ENCODE measurements at places on chromosomes 6 and 20.

DNA sequence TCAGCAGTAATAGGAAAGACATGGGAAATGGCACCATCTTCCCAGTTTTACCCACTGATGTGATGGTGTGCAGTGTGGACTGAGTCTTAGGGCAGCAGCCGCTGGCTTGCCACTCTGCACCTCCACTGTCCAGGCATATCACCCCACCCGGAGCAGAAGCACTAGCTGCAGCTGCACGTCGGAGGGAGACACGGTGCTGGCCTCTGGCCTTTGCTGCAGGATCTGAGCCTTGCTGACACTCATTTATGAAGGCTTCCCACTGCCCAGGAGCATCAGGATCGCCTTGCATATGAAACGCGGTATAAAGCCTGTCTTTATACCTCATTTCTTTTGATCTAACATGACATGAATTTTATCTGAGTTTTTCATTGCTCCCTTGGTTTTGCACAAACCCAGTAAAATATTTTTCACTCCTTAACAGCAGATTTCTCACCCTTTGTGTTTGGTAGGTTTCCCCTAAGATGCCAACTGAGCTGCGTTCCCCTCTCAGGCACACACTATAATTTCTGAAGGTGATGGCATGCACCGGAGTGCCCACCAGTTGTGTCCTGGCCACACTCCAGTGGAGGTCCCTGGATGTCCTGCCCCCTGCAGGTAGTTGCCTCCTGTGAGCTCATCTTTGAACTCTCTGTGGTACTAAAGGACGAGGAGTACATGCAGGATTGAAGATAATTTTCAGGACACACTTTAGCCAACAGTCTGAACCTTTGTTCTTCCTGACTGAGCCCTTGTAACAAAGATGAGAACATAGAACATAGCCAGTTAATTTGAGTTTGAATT lies 9.0 kb upstream of the EXOC2 start:
- DNase-seq: no peak

DNA sequence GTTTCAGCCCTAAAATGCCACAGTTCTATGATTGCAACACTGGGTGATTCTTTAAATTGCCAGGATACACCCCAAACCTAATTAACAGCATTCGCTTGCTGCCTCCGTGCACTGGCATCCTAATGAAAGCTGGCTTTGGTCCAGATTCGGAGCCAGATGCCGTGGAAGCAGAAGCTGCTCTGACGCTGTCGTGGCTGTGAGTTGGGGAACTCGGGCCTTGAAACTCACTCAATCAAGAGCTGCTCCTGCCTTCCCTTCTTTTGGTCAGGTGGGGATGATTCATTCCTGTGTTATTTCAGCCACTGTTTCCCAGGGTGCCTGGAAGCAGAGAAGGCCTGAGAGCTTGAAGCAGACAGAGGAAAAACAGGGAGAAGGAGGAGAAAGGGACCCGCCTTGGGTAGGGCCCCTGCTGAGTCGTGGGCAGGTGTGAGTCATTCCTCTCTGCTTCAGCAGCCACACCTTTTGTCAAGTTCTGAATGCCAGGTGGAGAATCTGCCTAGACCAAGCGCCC lies 36.2 kb upstream of the DSP start:
- no peak for DNase-seq

DNA sequence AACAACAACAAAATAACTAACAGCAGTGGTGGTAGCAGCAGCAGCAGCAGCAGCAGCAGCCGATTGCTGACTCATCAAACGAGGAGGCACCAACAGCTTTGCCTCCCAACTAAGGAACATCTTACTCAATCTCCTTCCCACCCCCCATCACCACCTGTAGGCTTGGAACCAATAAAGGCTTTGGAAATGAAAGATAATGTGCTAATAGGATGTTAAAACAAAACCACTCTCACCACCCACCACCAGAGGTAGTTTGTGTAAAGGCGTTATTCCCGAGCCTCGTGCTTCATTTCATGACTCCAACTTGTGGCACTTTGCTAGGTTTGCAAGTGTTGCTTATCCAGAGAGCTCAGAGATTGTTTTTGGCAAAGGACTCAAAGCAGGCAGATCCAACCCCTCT lies 346.5 kb downstream of the CD83 start:
- no peak for DNase-seq

GRCh38 chr20:16111172-16111832 lies 461.9 kb downstream of the KIF16B start:
- DNase-seq: no peak

- DNase-seq: no peak
These were observed 109.0 kb downstream of the RALGAPA2 start for GRCh38 chr20:20603339-20603990.

GRCh38 chr6:52994839-52995088 lies 320 bp downstream of the GSTA4 start:
- peak; percentile 25 for DNase-seq

- DNase-seq: no peak
These were observed 1.1 kb downstream of the GNL1 start for GRCh38 chr6:30554962-30555815.

DNA sequence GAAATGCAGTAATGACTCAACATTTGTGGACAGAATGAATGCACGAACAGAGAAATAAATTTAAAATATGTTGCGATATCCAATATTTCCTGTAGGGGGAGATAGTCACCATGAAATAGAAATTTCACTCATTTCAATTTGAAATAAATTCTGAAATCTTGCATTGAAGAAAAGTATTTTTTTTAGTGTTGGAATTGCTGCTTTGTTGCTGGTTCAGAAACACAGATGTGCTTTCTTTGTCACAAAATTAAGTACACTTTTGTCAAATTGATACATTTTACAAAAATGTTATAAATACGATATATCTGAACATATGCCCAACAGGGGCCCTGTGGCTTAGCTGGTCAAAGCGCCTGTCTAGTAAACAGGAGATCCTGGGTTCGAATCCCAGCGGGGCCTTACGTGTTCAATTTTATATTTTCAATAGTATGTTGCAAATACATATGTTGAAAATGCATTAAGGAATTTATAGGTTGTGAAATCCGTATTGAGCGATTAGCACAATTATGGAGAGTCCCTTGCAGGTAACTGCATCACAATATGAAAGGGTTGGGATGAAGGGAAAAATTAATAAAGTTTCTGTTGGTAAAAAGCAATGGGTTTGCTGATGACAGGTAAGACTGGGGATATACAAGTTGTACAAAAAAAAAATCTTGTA lies 85.4 kb upstream of the PRSS16 start:
- DNase-seq: no peak

DNA sequence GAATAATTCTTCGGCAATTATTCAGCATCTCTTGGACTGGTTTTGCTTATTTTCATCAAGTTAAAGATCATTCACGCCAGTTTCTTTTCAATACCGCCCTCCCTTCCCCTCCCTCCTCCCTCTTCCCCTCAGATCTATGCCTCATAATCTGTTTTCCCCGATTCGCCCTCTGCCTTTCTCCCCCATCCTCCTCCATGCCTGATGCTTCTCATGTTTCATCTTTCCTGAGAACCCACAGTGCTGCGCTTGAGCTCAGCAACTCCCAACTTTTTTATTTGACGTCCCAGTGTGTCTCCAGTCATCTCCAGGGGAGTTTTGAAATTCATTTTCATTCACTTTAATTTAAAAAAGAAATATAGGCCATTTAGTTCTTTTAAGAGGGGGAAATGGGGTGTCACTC lies 142.7 kb downstream of the PTPRT start:
- DNase-seq: no peak

GRCh38 chr6:68976260-68976659 lies 341.2 kb downstream of the ADGRB3 start:
- DNase-seq: no peak

DNA sequence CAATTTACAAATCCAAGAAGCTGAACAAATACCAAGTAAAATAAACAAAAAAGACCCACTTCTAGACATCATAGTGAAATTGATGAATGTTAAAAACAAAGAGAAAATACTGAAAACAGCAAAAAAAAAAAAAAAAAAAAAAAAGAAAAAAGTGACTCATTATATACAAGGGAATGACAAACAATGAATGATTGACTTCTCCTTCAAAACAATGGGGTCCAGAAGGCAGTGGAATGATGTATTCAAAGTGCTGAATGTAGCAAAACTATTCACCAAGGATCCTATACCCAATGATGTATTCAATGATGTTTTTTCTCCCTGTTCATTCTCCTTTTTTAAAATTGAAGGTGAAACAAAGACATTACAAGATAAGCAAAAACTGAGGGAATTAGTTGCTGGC lies 650.0 kb downstream of the UTRN start:
- DNase-seq: no peak

DNA sequence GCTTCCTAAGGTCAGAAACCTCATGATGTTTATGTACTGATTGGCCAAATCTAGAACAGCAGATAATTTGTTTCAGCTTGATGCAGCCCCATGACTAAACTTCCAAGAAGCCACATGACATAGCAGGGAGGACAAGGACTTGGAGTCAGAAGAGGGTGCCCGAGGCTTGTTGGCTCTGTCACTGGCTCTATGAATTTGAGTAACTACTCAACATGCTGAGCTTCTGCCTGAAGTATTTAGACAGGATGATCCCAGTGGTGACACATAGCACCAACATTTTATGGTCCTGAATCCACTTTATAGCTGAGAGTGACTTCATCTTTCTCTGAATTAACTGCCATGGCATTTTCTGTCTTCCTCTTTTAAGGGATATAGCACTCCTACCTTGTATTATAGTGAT lies 13.5 kb upstream of the TBX18 start:
- no peak for DNase-seq

- no peak for DNase-seq
These were observed 273.0 kb downstream of the PKHD1 start for GRCh38 chr6:51814418-51814817.

GRCh38 chr6:72755752-72756151 lies 133.9 kb downstream of the KCNQ5 start:
- DNase-seq: no peak

DNA sequence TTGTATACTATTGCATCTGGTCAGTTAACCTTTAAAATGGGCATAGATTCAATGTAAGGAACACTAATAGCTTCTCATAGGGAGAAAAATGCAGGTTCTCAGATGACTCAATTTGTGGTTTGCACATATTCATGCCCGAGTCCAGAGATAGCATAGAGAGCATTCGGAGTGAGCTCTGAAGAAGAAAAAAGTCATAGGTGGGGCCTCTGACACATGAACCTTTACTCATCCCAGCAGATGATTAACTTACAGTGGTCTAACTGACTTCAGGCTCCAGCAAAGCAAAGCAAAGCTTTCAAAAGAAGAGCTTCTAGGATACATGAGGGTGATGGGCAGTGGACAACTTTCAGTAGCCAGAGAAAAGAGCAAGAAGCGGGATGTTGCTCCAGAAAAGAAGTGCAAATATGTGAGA lies 55.3 kb upstream of the BTN3A2 start:
- DNase-seq: no peak

GRCh38 chr6:168120390-168121302 lies 41.6 kb upstream of the FRMD1 start:
- DNase-seq: no peak

Measured in activated naive CD4-positive, alpha-beta T cell (primary cell).